Psoas muscle (tissue), 8 donors: ENCODE measurements at places on chromosomes 13 and 19. TPM values are rescaled to one million over a fixed set of nuclear protein-coding genes. Genes with fewer than 3 reads are reported as not detected.

DNA sequence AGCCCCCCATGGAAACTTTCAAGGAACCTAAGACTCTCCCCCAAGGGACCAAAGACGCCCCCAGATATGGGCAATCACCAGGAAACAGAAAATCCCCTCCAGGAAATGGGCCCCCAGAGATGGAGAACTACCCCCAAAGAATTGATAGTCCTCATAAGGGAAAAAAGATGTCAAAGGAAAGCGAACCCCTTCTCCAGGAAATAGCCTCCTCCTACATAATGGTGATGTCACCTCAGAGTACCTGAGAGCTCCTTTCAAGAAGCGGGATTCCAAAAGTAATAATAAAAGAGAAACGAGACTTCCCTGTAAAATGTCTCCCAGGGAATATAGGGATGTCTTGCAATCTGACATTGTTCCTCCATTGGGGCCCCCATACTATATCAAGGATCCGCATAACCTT is 1.1 kb downstream of the CDKN2D start:
- DNase-seq, result no peak

LILRB5 gene
- 1.1 TPM for polyA plus RNA-seq

- no peak for DNase-seq
Measured at GRCh38 chr19:16295057-16295456, 29.6 kb upstream of the KLF2 start.

DNA sequence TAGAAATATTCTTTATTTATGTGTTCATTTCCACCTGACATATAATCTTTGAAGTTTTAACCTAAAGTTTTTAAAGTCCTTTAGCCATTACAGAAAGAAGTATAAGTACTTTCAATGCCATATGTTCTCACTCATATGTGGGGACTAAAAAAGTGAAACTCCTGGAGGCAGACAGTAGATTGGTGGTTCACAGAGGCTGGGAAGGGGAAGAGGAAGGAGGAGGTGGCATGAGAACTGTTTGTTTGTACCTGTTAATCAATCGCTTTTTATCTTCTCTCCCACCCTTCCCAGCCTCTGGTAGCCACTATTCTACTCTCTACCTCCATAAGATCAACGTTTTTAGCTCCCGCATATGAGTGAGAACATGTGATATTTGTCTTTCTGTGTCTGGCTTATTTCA is 131.1 kb downstream of the MYO16 start:
- DNase-seq, result no peak

ZNF681 gene
- polyA plus RNA-seq, result 0.25 TPM

GRCh38 chr13:79810669-79811068 is 329.7 kb downstream of the NDFIP2 start:
- DNase-seq, result no peak

EDNRB gene
- 6.0 TPM for polyA plus RNA-seq

DNA sequence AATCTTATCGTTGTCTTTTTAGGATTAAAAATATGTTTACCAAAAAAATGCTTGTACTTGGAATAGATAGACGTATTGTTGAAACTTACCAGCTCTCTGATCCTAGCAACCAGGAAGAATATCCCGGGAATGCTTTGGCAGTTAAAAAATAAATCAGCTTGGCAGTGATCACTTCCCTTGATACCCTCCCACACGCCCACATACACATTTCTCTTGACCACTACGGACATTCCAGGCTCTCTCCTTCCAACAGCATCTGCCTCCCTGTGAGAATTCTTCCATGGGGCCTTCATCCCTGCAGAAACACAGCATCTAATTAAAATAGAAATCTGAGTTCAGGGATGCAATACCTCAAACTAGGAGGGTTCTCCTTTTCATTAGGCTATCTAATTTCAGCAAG is 57.9 kb downstream of the THSD1 start:
- DNase-seq, result no peak

DNA sequence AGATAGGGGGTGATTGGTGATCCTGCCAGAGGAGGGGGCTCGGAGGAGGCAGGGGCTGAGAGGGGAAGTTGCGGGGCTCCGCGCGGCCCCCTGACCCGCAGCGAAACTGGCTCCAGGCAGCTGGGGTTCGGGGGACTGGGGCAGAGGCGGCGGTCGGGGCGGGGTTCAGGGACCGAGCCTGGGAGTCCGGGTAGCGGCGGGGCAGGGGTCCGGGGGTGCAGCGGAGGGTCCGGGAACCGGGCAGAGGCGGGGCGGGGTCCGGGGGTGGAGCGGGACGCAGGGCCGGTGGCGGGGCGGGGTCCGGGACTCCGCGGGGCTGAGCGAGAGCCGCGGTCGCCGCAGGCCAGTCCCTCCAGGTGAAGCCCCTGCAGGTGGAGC is 1.2 kb downstream of the MADCAM1 start:
- DNase-seq, result peak; percentile 17

DNA sequence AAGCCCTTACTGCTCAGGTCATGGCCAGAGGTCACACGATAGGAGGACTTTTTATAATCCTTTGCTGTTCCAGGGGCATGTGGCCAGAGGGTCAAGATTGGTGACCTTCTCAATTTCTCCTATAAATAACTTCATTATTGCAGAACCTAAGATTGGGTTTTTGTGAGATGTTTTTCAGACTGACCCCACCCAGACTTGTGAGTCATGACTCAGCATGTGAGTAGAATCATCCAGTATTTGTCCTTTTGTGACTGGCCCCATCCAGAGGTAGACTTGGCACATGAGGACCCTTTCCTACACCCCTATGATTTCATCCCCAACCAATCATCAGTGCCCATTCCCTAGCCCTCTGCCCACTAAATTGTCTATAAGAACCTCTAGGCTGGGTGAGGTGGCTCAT is 84.5 kb upstream of the ABCC4 start:
- no peak for DNase-seq

DNA sequence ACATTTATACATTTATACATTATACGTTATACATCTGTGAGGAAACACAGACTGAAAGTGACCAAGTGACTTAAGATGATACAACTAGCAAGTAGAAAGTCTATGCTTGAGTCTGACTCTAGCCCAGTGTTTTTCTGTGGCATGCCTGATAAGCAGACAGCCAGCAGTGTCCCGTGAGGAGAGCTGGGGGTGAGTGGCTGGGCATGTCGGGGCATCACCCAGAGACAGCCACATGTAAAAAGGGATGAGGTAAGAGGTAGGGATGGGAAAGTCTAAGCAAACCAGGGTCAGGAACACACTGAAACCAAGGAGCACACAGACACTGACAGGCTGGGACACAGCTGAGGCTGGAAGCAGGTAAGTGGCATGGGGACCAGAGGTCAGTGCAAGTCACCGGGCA is 333.2 kb downstream of the FOXO1 start:
- no peak for DNase-seq

USHBP1 gene
- polyA plus RNA-seq, result 5.0 TPM

PVR gene
- polyA plus RNA-seq, result 21.0 TPM

- no peak for DNase-seq
Measured at GRCh38 chr13:36344886-36345437, 1.2 kb downstream of the SPART start.

- DNase-seq, result no peak
Measured at GRCh38 chr19:14496834-14497227, 904 bp upstream of the GIPC1 start.

ZNF724 gene
- polyA plus RNA-seq, result 0.17 TPM

ZNF135 gene
- 0.89 TPM for polyA plus RNA-seq

FAM83E gene
- 0.01 TPM for polyA plus RNA-seq

DNA sequence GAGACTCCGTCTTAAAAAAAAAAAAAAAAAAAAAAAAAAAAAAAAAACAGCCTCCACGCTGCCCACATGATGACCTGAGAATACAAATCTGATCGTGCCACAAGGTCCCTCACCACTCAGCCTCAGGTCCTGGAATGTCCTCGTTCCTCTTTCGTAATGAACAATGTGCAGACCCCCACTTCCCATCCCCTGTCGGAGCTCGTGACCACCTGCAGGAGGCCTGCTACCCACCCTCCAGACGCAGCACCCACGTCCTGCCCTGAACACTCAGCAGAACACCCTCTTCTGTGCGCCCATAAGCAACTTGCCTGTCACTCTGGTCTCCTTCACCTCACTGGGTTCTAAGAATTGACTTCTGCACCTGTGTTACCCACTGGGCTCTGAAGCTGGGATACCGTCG is 166.4 kb downstream of the KATNAL1 start:
- DNase-seq, result no peak

GRCh38 chr19:2475018-2475701 is 767 bp upstream of the GADD45B start:
- DNase-seq, result peak; percentile 73

DNA sequence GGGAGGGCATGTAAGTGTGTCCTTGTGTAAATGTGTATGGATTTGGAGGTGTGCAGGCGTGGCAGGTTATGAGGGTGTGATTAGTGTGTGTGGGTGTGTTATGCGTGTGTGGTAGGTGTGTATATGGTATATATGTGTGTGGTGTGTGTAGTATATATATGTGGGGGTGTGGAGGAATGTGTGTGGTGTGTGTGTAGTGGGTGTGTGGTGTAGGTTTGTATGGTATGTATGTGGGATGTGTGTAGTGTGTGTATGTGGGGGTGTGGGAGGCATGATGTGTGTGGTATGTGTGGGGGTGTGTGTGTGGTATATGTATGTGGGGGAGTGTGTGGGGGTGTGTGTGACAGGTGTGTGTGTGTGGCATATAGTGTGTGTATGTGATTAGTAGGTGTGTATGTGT is 104.2 kb downstream of the SLC7A1 start:
- no peak for DNase-seq

CGB1 gene
- not detected for polyA plus RNA-seq

IL12RB1 gene
- polyA plus RNA-seq, result 0.17 TPM

DNA sequence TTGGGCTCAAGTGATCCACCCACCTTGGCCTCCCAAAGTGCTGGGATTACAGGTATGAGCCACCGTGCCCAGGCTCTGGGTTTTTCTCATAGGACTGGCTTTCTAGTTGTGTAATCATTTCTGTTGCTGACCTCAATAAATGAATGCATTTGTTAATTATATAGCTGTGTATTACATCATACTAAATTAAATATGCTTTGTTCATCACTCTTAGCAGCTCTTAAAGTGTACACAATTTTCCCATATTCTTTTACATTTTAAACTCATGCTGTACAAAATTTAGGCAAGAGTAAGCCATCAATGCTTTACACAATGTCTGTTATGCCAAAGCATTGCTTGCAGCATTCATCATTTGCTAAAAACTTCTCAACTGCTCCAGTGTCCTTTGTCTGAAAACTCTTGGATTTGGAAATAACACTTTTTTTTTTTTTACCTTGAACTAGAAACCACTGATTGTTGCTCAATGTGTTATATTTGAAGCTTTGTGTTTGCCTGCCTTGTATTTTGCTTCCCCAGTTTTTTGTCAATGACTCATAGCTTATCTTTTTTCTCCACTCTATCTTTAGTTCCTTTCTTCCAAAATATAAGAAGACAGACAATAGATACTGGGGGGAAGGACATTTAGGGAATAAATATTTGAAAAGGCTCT is 31.4 kb downstream of the CCDC122 start:
- DNase-seq, result no peak

GRCh38 chr19:2532252-2533071 is 56.5 kb downstream of the GADD45B start:
- no peak for DNase-seq

ZFP14 gene
- 2.5 TPM for polyA plus RNA-seq

GRCh38 chr13:41613471-41613870 is 156.1 kb downstream of the RGCC start:
- DNase-seq, result no peak
